ENCODE measurements at places on chromosomes 12 and 14.

DNA sequence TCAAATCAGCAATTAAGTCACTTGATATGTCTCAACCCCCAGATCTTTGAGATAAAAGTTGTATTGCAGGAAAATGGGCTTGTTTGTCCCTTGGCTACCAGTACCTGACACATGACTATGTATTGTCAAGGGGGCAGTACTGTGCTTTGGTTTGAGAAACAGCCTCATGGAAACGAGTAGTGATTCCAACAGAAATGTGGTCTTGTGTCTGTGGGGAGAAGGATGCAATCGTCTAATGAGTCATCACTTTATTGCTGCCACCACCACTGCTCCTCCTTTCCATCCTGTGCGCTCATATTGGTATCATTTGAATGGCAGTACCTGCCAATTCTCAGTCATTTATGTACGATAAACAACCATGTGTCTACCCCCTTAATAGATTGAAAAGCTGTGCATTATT, 72.8 kb upstream of the ARHGAP5 start:
- DNase-seq: no peak

- DNase-seq: no peak
Observed at GRCh38 chr14:102523569-102524450, 14.2 kb upstream of the ANKRD9 start.

DNA sequence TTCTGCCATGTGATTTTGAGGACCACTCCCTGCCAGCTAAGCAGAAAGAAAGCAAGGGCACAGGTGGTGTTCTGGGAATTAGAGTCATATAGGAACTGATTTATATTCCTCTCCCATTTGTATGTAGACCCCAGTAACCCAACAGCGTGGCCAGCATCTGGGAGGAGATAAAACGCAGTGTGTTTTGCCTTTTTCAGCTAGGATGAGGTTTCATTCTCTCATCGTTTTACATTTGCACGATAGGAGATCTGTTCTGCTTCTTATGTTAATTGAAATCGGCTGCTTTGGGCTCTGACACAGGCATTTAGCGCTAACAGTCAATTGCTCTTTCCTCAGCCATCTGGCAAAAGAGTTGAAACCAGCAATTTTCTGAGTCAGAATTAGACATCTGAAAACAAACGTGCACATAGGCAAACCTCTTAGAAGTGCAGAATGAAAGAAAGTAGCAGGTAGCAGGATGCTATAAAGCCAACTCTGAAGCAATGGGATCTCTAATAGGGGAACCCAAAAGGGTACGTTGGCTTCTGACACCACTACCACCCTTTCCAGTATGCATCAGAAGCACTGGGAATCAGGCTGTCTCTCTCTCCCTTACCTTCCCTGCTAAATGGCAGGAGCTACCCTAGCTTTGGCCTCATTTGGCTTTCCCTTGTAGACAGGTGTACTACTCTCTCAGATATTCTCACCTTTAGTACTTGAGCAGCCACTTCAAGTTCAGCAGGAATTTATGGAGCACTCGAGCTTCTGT, 219.1 kb downstream of the PHLDA1 start:
- DNase-seq: no peak

DNA sequence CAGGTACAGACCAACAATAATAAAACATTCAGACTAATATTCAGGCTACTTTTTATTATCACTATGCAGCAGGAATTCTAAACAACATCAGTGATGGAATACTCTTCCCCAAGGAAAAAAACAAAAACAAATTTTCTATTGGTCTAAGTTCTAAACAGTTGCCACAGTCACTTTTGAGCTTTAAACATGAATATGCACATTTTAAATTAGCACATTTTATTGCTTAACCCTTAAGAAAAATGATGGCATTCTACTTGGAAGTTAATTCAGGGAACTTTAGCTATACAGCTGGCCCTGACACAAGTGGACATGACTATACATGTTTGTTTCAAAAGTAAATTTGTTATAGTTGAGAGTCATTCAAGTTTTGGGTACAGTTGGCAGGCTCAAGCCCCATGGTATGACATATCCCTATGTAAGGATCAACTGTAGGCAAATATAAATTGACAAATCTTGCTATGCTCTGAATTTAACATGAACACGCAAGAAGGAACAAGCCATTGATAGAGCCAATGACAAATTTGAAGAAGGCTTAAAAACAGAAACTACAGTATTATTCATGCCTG, 224.3 kb upstream of the AMIGO2 start:
- no peak for DNase-seq

DNA sequence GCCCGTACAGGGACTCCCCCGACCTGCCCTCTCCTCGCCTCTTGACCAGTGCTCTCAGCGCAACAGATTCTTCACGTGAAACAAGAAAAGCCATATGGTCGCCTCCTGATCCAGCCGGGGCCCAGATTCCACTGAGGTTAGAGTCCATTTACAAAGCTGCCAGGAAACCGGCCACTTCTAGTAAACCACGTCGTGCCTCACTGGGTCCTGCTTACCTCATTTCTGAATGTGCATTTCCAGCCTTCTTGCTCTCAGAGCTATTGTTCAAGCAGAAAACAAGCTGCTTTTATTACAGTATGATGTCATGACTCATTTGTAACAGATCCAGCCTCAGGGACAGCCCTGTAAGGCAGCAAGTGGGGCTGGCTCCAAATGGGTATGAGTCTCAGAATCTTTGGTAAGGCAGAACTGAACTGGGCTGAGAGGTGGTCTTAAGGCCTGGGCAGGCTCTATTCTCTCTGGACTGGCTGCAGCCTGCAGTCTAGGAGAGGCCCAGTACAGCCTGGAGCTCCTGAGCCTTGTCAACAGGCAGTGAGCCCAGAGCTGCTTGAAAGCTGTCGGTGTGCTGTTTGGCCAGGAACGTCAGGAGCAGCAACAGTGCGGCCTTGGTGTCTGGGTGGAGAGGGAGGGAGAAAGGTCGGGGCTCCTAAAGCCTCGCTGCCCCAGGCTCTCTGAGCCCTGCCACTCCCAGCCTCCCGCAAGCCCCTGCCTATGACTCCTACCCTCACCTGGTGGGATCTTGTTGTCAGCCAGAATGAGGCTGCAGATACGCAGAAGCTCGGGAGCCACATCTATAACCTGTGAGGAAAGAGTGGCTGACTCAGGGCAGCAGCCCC, 8.3 kb downstream of the REC8 start:
- no peak for DNase-seq

GRCh38 chr14:35503646-35504045, 30.3 kb upstream of the INSM2 start:
- no peak for DNase-seq

- no peak for DNase-seq
Observed at GRCh38 chr14:94426526-94426925, 26.1 kb downstream of the SERPINA11 start.

DNA sequence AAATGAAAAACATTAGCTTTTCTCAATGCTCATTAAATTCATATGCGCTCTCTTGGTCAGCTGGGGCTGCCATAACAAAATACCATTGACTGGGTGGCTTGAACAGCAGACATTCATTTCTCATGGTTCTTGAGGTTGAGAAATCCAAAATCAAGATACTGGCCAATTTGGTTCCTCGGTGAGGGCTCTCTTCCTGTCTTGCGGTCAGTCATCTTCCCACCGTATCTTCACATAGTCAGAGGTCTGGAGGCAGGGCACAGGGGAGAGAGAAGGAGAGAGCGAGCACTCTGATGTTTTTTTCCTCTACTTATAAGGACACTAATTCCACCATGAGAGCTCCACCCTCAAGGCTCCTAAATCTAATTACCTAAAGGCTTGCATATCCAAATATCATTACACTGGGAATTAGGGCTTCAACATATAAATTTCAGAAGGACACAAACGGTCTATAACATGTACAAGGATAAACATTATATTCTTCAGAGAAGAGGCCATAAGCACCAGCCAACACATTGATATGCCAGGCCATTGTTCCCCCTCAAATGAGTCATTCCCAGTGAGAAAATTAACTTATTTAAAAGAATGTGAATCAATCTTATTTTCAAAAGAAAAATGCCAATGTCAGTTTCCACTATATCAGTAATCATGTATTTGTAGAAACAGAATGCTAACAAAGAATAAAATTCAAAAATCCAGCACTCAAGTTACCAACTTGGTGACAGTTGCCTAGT, 152.2 kb downstream of the BTG1 start:
- no peak for DNase-seq

GRCh38 chr14:21241218-21241819, 27.9 kb downstream of the HNRNPC start:
- DNase-seq: peak; percentile 53

- DNase-seq: no peak
Observed at GRCh38 chr12:130128790-130129735, 33.2 kb upstream of the FZD10 start.

DNA sequence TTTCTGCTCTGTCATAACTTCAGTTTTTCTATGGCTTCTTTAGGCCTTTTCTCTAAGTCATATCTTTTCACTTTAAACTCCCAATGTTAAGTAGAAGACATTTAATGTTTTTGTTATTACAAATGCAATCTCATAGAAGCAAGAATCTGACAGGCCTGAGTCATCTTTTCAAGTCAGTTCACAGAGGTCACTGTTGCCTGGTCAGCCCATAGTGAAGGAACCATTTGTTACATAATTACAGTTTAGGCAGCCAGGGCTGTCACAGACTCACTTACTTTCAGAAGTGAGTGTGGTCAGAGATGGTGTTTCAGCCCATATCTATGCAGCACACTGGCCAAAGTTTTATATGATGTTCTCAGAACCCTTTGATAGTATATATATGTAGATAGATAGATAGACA, 46.5 kb downstream of the CCER1 start:
- no peak for DNase-seq

DNA sequence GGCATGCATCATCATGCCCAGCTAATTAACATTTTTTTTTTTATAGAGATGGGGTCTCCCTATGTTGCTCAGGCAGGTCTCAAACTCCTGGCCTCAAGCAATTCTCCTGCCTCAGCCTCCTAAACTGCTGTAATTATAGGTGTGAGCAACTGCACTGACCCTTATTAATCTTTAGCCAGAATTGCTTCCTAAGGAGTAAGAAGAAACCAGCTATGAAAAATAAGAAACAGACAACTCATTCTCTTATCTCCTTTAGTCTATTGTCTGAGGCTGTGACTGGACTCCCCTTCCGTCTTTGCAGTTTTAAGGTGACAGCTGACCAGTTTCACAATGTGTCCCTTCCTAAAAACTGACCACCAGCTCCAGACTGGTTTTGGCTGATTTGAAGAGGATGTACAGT, 52.4 kb downstream of the EMP1 start:
- DNase-seq: no peak

DNA sequence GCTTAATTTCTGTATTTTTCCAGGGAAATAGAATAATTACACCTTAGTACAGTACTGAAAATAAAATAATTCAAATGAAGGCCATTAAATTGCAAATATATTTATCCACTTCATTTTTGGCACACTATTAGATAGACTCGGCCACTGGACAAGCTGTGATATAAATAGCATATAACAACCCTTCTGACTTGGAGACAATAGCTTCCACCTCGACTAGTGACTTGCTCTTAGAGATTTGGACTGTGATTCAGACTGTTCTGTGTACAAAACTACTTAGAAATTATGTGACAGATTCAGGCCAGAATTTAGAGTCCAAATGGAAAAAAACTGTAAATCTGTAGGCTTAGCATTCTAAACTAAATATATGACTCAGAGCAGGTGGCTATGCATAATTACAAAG, 949.9 kb downstream of the LRFN5 start:
- DNase-seq: no peak

- DNase-seq: no peak
Observed at GRCh38 chr14:62347562-62348011, 585.4 kb downstream of the SNAPC1 start.

DNA sequence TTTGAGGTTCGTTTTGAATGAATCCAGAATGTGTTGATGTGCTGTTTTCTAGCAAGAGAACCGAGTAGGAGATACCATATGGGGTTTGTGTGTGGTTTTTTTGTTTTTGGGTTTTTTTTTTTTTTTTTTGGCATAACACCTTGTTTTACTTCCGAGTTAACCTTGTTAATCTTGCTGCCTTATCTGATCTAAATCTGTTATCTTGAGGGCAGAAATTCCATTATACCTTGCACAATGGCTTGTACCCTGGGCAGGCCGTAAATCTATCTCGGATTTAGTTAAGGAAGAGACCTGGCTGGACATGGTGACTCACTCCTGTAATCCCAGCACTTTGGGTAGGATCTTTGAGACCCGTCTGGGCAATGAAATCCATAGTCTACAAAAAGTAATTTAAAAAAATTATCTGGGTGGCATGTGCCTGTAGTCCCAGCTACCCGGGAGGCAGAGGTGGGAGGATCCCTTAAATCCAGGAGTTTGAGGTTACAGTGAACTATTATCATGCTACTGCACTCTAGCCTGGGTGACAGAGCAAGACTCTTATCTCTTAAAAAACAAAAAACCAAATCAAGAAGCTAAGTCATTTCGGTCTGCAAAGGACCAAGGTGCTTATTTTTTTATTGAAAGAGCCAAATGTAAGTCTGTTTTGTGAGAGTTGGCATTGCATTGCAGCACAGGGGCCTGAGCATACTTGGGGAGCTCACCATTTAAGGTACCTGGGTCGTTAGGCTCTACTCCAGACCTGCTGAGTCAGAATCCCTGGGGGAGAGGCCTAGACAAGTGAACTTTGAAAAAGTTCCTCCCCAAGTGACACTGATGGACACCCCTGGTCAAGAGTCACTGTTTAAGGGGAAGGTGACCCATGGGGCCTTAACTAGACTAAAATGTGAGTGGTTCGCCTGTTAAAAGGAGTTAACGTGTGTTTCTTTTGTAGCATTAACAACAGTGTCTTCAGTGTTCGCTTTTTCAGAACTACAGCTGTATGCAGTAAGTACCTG, 6.7 kb downstream of the DLST start:
- no peak for DNase-seq

Measured in KBM-7 (cell line).